ENCODE measurements at places on chromosomes 2 and 18.

GRCh38 chr2:119371111-119371510 is 4.3 kb downstream of the DBI start:
- DNase-seq, result no peak

- DNase-seq, result peak; percentile 58
These were observed 12.4 kb upstream of the CCDC88A start for GRCh38 chr2:55431982-55432627.

GRCh38 chr2:67281101-67281500 is 116.0 kb upstream of the ETAA1 start:
- no peak for DNase-seq

DNA sequence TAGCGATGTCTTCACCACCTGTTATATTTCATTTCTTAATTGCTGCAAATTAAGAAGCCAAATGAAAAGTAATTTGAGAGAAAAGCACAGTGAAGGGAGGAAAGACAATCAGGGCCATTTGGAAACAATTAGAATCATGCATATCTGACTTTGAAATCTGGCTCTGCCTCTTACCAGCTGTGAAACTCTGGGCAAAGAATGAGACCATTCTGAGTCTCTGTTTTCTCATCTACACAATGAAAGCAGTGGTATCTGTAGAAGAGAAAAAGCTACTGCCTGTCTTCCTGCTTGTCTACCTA is 334.5 kb upstream of the CYRIA start:
- DNase-seq, result no peak

GRCh38 chr18:46820863-46821262 is 64.0 kb upstream of the ST8SIA5 start:
- DNase-seq, result no peak

Measured in endothelial cell of umbilical vein (primary cell).